AG20443 (cell line): ENCODE measurements at places on chromosomes 7 and 10.
A peak's percentile ranks its signal among the peaks of the same experiment; 100 is the strongest.

DNA sequence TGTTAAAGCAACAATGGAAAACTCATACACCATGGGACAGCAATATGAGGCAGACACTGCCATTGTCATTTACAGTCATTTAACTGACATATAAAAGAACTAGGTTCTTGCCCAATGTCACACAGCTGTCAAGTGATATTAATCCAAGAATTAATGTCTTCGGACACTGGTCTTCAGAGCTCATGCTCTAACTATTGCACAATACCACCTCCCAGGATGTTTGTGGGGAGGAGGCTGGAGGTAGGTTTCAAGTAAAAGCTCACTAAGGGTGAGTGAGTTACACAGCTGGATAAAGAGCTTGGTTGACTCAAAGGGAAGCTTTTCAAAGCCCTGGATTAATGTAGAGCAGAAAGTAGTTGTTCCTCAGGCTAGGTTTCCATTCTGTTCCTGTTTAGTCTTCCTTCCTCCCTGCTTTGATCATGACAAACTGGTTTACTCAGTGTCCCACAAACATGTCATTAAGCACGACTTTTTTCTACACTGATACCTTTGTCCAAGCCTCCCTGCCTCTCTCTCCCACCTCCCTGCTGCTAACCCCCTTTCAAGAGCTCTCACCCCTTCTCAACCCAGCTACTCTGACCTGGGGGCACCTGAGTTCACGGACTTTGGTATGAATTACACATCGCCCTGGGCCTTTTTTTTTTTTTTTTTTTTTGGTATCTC lies 987 bp upstream of the EXOC6 start:
- DNase-seq = no peak

DNA sequence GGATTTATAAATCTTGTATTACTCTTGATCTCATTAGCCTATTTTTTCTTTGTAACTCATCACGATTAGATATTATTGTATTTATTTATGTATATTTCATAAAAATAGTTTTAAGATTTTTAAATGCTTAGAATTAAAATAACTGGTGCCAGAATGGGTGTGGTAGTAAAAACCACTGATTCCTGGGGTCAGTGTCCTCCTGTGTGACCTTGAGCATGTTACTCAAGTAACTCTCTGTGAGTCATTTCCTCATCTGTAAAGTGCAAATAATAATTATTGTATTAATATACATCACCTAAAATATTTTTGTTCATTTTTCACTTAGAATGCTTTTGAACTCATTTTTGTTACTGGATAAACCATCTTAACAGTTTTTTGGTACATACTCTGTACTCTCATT lies 91.3 kb upstream of the TMEM229A start:
- DNase-seq = no peak

GRCh38 chr7:134351424-134351823 lies 34.7 kb upstream of the SLC35B4 start:
- DNase-seq = no peak

DNA sequence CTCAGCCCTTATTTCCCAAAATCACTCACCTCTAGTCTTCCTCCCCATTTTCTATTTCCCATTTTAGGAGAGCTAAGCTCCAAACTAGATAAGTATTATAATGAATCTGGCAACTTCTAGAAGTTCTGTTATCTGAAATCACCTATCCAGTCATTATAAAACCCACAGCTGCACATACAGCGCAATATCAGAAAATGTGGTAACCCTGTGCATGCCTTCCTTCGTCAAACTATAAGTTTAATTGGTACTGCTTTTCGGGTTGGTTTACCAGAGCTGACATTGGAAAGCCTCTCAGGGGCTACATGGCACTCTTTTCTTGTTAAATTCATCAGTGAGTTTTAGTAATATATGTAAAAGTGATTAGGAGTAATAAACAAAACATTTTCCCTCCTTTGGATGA lies 1.6 kb downstream of the LAMB4 start:
- DNase-seq = no peak

DNA sequence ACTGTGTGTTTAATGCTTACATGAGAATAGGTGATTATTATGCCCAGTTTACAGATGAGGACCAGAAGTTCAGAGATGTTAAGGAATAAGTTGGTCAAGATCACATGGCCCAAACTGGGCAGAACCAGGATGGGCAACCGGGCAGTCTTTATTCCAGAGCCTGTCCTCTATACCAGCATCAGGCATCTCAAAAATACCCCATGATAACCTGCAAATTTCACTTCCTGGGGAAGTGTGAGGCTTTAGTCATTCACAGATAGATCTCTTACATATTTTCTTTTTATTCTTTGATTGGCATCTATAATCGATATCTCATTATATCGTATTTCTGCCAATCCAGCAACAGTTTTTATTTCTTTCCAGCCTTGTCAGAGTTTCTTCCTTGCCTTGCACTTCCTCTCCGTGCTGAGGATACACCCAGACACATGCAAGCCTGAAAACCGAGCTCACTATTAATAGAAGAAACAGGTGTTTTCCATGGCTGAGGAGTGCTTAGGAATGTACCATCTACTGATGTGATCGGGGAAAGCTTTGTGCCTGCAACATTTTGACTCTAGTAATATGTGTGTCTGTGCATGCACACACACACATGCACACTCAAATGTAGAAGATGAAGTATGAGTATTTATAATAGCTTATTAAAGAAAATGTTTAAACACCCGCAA lies 82.4 kb downstream of the CREM start:
- no peak for DNase-seq

GRCh38 chr10:96973809-96974747 lies 142.0 kb downstream of the LCOR start:
- no peak for DNase-seq

- no peak for DNase-seq
Measured at GRCh38 chr7:19106241-19107080, 11.0 kb downstream of the TWIST1 start.

DNA sequence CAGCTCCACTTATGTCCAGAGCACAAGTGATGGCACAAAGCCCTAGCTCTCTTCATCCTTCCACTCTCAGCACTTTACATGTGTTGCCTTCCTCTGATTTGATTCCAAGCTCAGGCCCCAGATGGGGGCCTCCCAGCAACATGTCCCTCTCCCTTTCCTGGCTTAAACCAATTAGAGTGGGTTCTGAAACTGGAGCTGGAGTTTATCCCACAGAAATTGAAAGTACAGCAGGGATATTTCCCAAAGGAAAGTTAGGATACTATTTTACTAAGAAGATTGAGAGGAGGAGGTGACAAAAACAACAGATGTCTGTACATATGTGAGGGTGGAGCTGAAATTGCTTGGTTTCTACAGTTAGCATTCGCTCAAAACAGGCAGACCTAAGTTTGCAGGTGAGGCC lies 724.6 kb downstream of the AUTS2 start:
- DNase-seq = no peak

GRCh38 chr7:142959202-142959601 lies 3.0 kb downstream of the KEL start:
- no peak for DNase-seq

DNA sequence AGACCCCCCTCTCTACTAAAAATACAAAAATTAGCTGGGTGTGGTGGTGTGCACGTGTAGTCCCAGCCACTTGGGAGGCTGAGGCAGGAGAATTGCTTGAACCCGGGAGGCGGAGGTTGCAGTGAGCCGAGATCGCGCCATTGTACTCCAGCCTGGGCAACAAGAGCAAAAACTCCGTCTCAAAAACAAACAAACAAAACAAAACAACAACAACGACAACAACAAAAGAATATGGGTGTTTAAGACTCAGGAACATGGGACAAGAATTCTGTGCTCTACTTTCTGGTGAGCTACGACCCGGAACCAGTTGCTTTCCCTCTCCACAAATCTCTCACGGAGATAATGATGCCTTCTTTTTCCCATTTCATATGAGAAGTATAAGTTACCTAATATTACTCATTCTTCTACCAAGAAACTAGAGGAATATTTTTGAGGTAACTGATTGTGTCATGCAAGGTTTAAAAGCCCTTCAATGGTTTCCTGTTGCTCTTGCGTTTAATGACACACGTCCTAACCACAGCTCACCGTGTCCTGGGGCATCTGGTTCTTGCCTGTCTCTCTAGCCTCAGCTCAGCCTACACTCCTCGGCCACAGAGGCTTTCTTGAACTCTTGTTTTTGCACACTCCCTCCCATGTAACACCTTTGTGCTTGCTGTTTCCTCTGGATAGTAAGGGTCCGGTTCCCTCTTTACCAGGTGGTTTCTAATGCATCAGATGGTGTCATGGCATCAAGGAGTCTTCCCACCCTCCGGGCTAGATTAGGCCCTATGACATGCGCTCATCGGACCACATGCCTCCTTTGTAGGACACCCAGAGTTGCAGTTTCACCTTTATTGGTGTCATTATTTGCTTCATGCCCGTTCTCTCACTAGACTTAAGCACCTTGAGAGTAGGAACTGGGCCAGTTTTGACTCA lies 67.5 kb downstream of the PFKFB3 start:
- no peak for DNase-seq

DNA sequence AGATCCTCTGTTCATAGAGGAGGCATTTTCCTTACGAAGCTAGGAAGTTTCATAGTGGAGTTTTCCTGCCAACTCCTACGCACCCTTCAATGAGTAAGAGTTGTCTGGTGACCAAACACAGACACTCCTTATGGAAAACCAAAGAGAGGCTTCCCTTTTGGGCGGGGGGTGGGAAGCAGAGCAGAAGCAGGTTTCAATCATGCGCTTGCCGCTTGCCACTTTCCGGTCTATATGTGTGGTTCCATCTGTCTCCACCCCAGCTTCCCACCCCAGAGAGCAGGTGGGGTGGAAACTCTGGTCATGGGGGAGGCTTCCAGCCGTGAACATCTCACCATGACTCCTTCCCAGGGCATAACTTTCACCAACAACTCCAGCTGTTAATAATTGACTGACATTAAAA lies 68.8 kb upstream of the GRB10 start:
- DNase-seq = peak; percentile 57

- no peak for DNase-seq
Measured at GRCh38 chr10:124594240-124594639, 132.6 kb downstream of the LHPP start.

DNA sequence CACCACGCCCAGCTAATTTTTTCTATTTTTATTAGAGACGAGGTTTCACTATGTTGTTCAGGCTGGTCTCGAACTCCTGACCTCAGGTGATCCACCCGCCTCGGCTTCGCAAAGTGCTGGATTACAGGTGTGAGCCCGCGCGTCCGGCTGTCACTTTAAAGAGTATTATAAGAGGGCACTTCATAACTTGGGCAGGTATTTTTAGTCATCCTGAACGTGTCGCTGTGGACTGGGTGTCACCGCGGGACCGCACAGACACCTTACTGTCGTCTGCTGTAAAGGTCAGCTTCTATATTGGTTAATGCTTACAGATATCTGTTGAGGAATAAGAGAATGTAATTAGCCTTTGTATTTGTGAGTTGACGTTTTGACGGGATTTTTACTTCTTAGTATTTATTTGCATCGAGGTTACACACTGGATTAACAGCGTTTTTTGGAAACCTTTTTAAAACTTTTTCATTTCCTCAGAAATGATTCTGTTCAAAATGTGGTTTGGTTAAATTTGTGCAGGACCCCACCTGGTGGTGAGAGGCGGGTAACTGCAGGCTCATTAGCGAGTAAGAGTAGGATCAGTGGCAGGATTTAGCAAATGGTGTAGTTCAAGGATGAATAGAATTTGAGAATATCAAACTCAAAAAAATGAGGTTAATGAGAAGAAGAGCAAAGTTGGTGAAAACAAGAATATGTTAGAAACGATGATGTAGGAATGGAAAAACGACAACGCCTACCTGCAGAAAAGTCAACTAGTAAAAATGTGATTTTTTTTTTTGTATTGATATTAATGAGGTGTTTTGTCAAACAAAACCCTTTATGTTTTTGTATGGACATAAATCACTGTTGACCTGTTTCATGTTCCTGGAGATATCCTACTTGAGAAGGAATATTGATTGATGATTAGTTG lies 3.2 kb downstream of the DNAJB6 start:
- DNase-seq = peak; percentile 76

- DNase-seq = no peak
Measured at GRCh38 chr7:138188290-138188858, 112.1 kb downstream of the AKR1D1 start.

GRCh38 chr7:114412548-114412947 lies 2.1 kb upstream of the FOXP2 start:
- no peak for DNase-seq

GRCh38 chr7:84105586-84105985 lies 89.0 kb downstream of the SEMA3A start:
- DNase-seq = peak; percentile 10

- no peak for DNase-seq
Measured at GRCh38 chr7:9582824-9583223, 1149.4 kb downstream of the NXPH1 start.

DNA sequence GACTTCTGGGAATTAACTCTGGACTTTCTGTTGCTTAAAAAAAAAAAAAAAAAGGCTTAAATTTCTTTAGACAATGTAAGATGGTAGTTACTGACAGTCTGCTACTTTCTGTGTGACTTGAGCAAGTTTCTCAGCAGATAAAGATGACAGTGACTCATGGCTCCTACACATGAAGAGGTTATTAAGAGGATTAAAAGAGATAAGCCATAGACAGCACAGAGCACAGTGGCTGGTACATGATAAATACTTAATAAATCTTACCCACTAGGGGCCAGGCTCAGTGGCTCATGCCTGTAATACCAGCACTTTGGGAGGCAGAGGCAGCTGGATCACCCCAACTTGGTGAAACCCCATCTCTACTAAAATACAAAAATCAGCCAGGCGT lies 174.8 kb downstream of the JAZF1 start:
- DNase-seq = no peak

- no peak for DNase-seq
Measured at GRCh38 chr7:85046534-85046933, 140.3 kb downstream of the SEMA3D start.

- DNase-seq = no peak
Measured at GRCh38 chr7:32061346-32061745, 8.9 kb downstream of the PDE1C start.

GRCh38 chr10:88095223-88095721 lies 231.8 kb downstream of the PTEN start:
- peak; percentile 65 for DNase-seq

DNA sequence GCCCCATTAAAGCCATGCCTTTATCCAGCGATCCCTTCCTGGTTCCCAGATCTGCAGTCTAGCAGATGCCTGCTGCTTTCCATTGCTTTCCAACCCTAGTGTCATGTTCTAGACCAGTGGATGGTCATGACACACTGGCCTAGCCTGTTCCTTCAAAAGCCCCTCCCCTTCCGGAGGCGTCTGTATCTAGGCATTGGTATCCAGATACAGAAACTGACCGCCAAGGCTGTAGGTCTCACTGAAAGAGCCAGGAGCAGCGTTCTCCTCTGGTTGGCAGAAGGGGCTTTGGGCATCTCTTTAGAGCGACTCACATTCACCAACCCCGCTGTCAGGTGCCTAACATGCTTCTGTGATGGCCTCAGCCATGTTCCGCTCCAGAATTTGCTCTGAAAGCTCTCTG lies 22.6 kb downstream of the JCAD start:
- no peak for DNase-seq

GRCh38 chr7:82323806-82324205 lies 119.8 kb downstream of the CACNA2D1 start:
- DNase-seq = no peak

- no peak for DNase-seq
Measured at GRCh38 chr10:82866424-82867020, 991.5 kb downstream of the NRG3 start.

GRCh38 chr10:97061423-97061822 lies 124.3 kb downstream of the SLIT1 start:
- DNase-seq = no peak

- no peak for DNase-seq
Measured at GRCh38 chr7:87342231-87342630, 3.2 kb upstream of the CROT start.

GRCh38 chr7:139023076-139023475 lies 12.8 kb downstream of the ZC3HAV1L start:
- DNase-seq = no peak

GRCh38 chr7:51012569-51013217 lies 230.0 kb upstream of the GRB10 start:
- DNase-seq = no peak
